Left ventricle myocardium inferior (tissue), 1 donor: ENCODE measurements at places on chromosomes 6 and 20. TPM values are rescaled to one million over a fixed set of nuclear protein-coding genes. Genes with fewer than 3 reads are reported as not detected.
A peak's percentile ranks its signal among the peaks of the same experiment; 100 is the strongest.

- peaks cover 8% of the 10 kb centered on the region for H3K4me1 ChIP-seq
- no peaks in the 10 kb centered on the region for H3K36me3 ChIP-seq
- no peaks in the 10 kb centered on the region for H3K27me3 ChIP-seq
- no peak overlapping the region for H3K4me3 ChIP-seq
Measured at GRCh38 chr6:88985901-88986300, 22.5 kb upstream of the RNGTT start.

DNA sequence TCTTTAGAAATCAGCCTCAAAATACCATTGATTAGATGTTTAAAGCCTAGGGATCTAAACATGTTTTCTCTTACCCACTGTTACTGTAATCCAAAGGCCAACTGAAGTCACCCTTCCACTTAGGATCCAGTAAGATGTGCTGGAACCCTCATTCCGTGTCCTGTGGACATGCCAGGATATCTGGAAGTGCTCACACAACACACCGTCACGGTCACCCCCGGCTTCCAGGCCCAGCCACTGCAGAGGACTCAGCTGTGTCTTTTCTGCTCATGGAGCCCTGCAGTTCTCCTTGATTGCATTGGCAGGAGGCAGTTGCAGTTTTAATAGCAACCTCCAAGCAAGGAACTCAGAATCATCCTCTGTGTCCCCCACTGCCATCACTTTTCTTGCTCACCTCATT lies 93.3 kb downstream of the CAP2 start:
- DNase-seq, result peak; percentile 26
- H3K4me1 ChIP-seq, result peaks cover 56% of the 10 kb centered on the region
- H3K27me3 ChIP-seq, result no peaks in the 10 kb centered on the region
- H3K36me3 ChIP-seq, result no peaks in the 10 kb centered on the region
- no peak overlapping the region for H3K4me3 ChIP-seq

RCAN2 gene
- 312 TPM for total RNA-seq

PPP1R18 gene
- total RNA-seq, result 14.5 TPM
